Breast epithelium (tissue), 4 donors: ENCODE measurements at places on chromosomes 13 and 19.
A peak's percentile ranks its signal among the peaks of the same experiment; 100 is the strongest.

DNA sequence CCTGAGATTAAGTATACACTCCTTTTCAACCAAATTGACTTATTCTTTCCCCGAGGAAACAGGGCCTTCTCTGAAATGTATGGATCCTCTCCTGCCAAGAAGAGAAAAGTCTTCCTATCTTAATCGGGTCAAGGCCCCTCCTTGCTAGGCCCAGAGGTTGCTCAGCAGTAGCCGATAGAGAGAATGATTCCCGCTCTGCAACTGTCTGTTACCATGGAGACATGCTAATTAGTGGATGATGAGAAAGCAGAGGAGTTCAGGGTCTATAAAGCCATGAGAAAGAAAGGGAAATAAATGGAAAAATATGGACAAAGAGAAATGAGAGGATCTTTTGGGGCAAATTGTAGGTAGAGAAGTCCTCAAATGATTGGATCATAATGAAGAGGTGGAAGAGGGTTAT is 103.5 kb downstream of the POU4F1 start:
- no peak overlapping the region for H3K4me3 ChIP-seq
- H3K36me3 ChIP-seq = no peaks in the 10 kb centered on the region
- no peaks in the 10 kb centered on the region for H3K27me3 ChIP-seq
- no peak overlapping the region for H3K27ac ChIP-seq
- DNase-seq = no peak
- H3K4me1 ChIP-seq = no peaks in the 10 kb centered on the region

- no peaks in the 10 kb centered on the region for H3K4me1 ChIP-seq
- H3K4me3 ChIP-seq = no peak overlapping the region
- no peak for DNase-seq
Measured at GRCh38 chr13:61485128-61485765, 69.6 kb upstream of the PCDH20 start.

- no peaks in the 10 kb centered on the region for H3K36me3 ChIP-seq
- H3K4me1 ChIP-seq = no peaks in the 10 kb centered on the region
- H3K4me3 ChIP-seq = no peak overlapping the region
- H3K27ac ChIP-seq = no peak overlapping the region
- DNase-seq = no peak
- H3K27me3 ChIP-seq = no peaks in the 10 kb centered on the region
Measured at GRCh38 chr13:109720758-109721184, 65.6 kb downstream of the IRS2 start.

- peak; percentile 81 for DNase-seq
- no peak overlapping the region for H3K4me3 ChIP-seq
- no peak overlapping the region for H3K27ac ChIP-seq
- no peaks in the 10 kb centered on the region for H3K27me3 ChIP-seq
- peaks cover 7% of the 10 kb centered on the region for H3K36me3 ChIP-seq
Measured at GRCh38 chr19:45059258-45059965, 16.9 kb downstream of the ZNF296 start.

- H3K27me3 ChIP-seq = no peaks in the 10 kb centered on the region
- H3K4me1 ChIP-seq = no peaks in the 10 kb centered on the region
- no peak for DNase-seq
Measured at GRCh38 chr13:46468570-46469463, 81.8 kb upstream of the RUBCNL start.

DNA sequence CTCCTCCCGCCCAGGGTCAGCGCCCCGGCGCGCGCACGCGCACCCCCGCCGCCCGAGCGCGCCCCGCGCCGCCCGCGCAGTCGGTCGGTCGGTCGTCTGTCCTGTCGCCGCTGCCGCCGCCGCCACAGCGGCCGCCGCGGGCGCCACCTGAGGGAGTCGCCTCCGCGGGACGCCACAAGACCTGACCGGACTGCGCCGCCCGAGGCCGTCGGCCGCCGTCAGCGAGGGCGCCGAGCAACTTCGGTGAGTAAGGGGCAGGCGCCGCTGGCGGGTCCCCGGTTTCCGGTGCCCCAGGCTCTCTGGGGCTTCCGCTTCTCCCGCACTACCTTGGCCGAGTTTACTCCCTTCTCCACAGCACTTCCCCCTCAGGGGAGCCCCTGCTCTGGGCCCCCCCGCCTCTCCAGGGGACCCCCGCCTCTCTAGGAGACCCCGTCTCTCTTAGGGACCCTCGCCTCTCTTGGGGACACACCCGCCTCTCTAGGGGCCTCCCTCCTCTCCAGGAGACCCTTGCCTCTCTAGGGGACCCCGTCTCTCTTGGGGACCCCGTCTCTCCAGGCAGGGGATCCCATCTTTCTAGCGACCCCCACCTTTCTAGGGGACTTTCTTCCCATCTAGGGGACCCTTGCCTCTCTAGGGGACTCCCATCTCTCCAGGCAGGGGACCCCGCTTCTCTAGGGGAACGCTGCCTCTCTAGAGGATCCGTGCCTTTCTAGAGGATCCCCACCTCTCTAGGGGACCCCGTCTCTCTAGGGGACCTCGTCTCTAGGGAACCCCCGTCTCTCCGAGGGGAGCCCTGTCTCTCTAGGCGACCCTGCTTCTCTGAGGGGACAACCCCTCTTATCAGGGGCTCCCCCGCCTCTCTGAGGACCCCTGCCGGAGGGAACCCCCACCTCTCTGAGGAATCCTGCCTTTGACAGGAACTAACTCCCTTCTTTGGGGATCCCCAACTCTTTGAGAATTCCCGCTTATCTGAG is 19.3 kb upstream of the GATAD2A start:
- H3K4me3 ChIP-seq = peak overlapping the region; percentile 68
- peak overlapping the region; percentile 81 for H3K27ac ChIP-seq
- H3K4me1 ChIP-seq = no peaks in the 10 kb centered on the region
- no peaks in the 10 kb centered on the region for H3K36me3 ChIP-seq
- DNase-seq = no peak

- H3K27me3 ChIP-seq = no peaks in the 10 kb centered on the region
- H3K36me3 ChIP-seq = no peaks in the 10 kb centered on the region
- no peak for DNase-seq
- H3K4me1 ChIP-seq = no peaks in the 10 kb centered on the region
- no peak overlapping the region for H3K4me3 ChIP-seq
- H3K27ac ChIP-seq = no peak overlapping the region
Measured at GRCh38 chr19:17968362-17968761, 1.5 kb downstream of the KCNN1 start.

GRCh38 chr19:13914777-13915176 is 8.8 kb downstream of the CC2D1A start:
- peaks cover 8% of the 10 kb centered on the region for H3K36me3 ChIP-seq
- no peak overlapping the region for H3K27ac ChIP-seq
- H3K4me3 ChIP-seq = no peak overlapping the region
- no peak for DNase-seq

GRCh38 chr19:32497391-32497790 is 83.6 kb upstream of the PDCD5 start:
- H3K27me3 ChIP-seq = no peaks in the 10 kb centered on the region
- no peak overlapping the region for H3K4me3 ChIP-seq
- no peaks in the 10 kb centered on the region for H3K4me1 ChIP-seq
- H3K27ac ChIP-seq = no peak overlapping the region
- no peaks in the 10 kb centered on the region for H3K36me3 ChIP-seq

DNA sequence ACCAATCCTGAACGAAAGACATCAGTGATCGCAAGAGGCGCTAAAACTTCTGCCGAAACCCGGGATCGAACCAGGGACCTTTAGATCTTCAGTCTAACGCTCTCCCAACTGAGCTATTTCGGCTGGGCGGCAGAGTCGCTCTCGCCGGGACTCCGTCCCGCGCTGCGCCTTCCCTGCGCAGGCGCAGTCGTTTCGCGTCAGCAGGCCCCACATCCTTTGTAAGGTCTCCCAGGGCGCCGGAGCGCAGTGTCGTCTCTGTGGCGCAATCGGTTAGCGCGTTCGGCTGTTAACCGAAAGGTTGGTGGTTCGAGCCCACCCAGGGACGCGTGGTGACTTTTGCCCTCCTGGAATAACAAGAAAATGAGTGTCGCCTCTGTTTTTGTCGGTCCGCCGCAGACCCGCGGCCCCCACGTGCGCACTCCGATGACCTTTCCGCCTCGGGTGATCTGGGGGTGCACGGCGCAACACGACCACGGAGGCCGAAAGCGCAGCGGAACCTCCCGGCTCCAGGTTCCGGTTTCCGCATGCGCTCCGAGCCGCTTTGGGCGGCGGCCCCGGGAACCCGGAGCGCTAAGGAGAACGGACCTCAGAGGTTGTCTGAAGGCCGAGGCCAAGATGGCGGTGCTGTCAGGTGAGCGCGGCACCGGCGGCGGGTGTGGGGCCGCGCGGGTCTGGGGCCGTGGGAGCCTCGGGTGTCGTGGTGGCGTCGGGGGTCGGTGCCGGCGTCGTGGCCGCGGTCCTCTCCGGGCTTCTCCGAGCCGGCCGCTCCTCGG is at the start of gene NDUFS7:
Gene NDUFS7, plus strand, starts transcription at position 596 of the 773 bp plus-strand sequence. Its CDS starts 20 bp downstream, at position 616.
- H3K27me3 ChIP-seq = no peaks in the 10 kb centered on the region
- H3K36me3 ChIP-seq = no peaks in the 10 kb centered on the region
- DNase-seq = peak; percentile 89
- H3K4me1 ChIP-seq = peaks cover 5% of the 10 kb centered on the region

GRCh38 chr13:74715718-74716117 is 581.5 kb upstream of the KLF12 start:
- no peaks in the 10 kb centered on the region for H3K27me3 ChIP-seq
- H3K4me3 ChIP-seq = no peak overlapping the region
- no peaks in the 10 kb centered on the region for H3K4me1 ChIP-seq
- H3K27ac ChIP-seq = no peak overlapping the region
- no peaks in the 10 kb centered on the region for H3K36me3 ChIP-seq

DNA sequence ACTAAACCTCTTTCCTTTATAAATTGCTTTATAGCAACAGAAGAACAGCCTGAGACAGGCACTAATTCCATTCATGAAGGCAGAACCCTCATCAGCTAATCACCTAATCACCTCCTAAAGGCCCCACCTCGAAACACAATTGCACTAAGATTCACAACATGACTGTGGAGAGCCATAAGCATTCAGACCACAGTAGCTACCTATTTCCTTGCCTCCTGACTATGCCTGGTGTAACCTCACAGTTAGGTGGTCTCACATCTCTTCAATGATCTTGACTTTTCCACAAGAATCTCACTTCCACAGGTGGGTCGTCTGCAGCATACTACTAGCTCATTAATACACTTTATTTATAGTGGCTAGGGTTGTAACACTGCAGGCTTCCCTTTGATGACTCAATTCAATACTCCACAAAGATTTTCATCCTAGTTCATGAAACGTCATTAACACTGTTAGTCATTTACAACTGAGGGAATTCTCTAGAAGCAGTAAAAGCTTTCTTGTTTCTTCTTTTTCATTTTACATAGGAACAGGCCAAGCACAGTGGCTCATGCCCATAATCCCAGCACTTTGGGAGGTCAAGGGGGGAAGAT is 27.1 kb downstream of the STK24 start:
- H3K36me3 ChIP-seq = no peaks in the 10 kb centered on the region
- no peaks in the 10 kb centered on the region for H3K4me1 ChIP-seq
- peak overlapping the region; percentile 71 for H3K27ac ChIP-seq
- no peaks in the 10 kb centered on the region for H3K27me3 ChIP-seq
- DNase-seq = no peak
- no peak overlapping the region for H3K4me3 ChIP-seq

GRCh38 chr13:76380446-76381065 is 505.6 kb downstream of the KCTD12 start:
- H3K27me3 ChIP-seq = no peaks in the 10 kb centered on the region
- no peaks in the 10 kb centered on the region for H3K36me3 ChIP-seq
- H3K27ac ChIP-seq = no peak overlapping the region

DNA sequence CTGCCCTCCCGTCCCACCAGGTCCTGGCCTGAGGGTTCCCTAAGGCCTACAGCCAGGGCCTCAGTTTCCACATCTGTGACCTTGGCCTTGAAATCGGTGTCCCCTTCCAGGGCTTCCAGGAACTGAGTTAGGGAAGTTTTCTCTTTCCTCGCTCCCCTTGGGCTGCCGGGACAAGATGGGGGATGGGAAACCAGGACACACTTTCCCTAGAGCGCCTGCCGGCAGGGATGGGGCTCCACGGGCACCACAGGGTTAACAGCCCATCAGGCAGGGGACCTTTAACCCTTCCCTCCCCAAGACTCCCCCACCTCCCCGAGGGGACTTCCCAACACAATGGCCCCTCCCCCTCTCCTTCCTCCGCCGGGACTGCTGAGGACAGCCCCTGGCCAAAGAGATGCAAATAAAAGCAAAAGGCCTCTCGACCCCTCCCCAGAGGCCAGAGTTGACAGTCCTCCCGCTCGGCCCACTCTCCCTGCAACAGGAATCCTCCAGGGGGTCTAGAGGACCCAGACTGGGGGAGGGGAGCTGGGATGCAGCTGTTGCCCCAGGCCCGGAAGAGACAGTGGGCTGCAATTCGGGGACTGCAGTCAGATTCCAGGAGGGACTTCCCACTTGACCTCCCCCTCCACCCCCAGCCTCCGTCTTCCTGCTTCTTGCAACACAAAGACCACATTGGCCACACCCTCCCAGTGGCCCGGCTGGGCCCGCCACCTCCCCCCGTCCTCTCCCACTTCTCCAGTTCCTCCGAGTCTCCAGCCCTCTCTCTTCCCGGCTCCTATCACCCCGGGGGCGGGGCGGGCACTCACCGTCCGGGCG is 3.4 kb downstream of the BBC3 start:
- H3K27me3 ChIP-seq = no peaks in the 10 kb centered on the region
- peaks cover 3% of the 10 kb centered on the region for H3K4me1 ChIP-seq
- DNase-seq = peak; percentile 90
- no peaks in the 10 kb centered on the region for H3K36me3 ChIP-seq
- H3K4me3 ChIP-seq = peak overlapping the region; percentile 98

GRCh38 chr13:40160618-40161350 is 505.3 kb downstream of the COG6 start:
- H3K27ac ChIP-seq = no peak overlapping the region
- H3K4me3 ChIP-seq = no peak overlapping the region
- H3K27me3 ChIP-seq = no peaks in the 10 kb centered on the region
- no peaks in the 10 kb centered on the region for H3K4me1 ChIP-seq
- DNase-seq = no peak

- H3K27ac ChIP-seq = no peak overlapping the region
- no peaks in the 10 kb centered on the region for H3K36me3 ChIP-seq
- H3K27me3 ChIP-seq = no peaks in the 10 kb centered on the region
- DNase-seq = no peak
Measured at GRCh38 chr13:83831796-83832195, 50.5 kb downstream of the SLITRK1 start.

DNA sequence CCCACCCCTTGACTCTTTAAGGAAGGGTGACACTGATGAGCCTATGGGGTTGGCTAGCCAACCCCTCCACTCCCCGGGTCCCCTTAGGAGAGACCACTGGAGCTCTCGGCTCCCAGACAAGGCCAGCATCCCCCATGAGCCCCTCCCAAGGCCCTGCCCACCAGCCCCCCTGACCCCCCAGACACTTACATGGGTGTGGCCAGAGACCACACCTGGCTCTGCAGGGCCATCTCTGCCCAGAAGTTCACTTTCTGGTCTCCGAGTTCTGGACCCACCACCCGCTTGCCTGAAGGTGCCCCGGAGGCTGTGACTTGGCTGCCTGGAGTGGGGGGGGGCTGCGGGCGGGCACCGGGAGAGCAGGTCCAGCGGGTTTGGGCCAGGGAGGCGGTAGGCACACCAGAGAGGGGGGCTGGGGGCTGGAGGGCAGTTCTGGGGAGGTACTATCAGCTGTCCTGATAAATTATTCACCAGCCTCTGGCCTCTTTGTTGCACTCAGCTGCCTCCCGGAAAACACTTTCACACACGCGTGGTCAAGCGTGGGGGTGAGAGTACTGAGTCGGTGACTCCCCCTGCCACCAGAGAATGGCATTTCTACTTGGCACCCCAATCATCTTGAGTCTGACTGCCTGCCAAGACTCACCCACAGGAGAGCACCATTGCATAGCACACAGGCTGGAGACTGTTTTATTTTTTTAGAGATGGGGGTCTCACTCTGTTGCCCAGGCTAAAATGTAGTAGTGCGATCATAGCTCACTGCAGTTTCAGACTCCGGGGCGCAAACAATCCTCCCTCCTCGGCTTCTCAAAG is at the start of gene PALM3:
Gene PALM3, minus strand, starts transcription at position 326 of the 807 bp plus-strand sequence. Its CDS starts 96 bp downstream, at position 230.
- no peaks in the 10 kb centered on the region for H3K36me3 ChIP-seq
- peaks cover 9% of the 10 kb centered on the region for H3K4me1 ChIP-seq
- H3K27me3 ChIP-seq = no peaks in the 10 kb centered on the region
- DNase-seq = peak; percentile 70
- H3K27ac ChIP-seq = peak within 1 kb of the TSS; percentile 66
